Neural crest cell (in vitro differentiated cells): ENCODE measurements at places on chromosomes 12 and 14. TPM values are rescaled to one million over a fixed set of nuclear protein-coding genes. Genes with fewer than 3 reads are reported as not detected.

The ESPL1 gene
- total RNA-seq, result 56.3 and 65.8 TPM in 2 replicates

- no peak for DNase-seq
Observed at GRCh38 chr14:72604133-72604532, 289.8 kb downstream of the DPF3 start.

- no peak for DNase-seq
Observed at GRCh38 chr14:95189367-95190132, 32.2 kb upstream of the DICER1 start.

DNA sequence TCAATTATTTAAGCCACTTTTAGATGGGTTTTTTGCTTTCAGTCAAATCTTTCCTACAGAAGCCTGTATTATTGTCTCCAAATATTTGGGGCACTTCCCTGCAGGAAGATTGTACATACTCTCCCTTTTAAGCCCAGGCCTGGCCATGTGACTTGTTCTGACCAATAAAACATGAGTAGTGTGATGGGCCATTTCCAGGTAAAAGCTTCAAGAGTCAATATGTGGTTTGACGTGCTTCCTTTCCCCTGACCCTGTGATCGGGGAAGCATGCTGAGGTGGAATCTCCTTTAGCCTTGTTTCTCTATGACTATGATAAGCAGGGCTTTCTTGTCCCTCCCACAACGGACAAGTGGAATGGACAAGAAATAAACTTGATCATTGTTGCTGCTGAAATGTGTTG is 14.2 kb upstream of the NIN start:
- DNase-seq, result no peak

DNA sequence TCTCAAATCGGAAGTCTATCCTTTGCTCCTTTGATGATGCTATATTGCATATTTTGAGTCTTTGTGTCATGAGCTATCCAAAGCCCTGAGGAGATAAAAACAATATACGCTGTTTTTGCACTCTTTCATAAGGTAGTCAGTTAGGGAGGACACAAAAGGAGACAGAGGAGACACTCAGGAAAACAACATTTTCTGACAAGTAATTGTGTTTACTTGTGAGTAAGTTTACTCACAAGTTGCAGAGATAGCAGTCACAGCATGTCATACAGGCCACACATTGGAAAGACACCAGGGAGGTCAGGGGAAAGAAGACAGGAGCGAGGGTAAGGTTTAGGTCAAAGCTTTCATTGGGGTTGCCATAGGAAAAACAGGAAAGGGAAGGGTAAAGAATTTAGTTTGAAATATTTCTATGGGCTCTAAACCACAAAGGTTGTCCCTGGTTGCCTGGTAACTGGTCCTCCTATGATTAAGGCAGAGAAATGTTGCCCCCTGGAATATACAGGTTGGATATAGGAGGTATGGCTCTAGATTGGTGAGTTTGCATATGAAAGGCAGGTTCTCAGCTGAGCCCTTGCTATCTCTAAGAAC is 7.4 kb upstream of the GABARAPL1 start:
- DNase-seq, result no peak

- DNase-seq, result no peak
Observed at GRCh38 chr12:123667771-123668170, 3.1 kb upstream of the TCTN2 start.
